ENCODE measurements at places on chromosomes 3 and 15.

- DNase-seq: no peak
Observed at GRCh38 chr3:28645149-28645548, 296.5 kb upstream of the AZI2 start.

DNA sequence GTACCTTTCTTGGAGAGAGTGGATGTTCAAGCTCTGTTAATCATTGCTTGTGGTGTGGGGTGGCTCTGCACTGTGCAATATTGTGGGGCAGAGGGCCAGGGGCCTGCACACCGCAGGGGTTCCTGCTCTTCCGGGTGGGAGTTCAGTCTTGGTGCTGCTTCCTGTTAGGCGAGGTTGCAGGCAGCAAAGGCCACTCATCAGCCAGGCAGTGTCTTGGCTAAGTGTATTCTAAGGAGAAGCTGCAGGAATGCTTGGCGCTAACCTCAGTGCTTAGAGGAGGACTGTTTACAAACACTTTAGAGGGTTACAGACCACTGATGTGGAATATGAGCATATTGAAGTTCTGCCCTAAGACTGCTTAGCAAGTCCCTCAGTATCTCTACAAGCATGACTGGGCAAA is 81.7 kb downstream of the CEP63 start:
- DNase-seq: no peak

- no peak for DNase-seq
Observed at GRCh38 chr15:52657338-52657737, 21.9 kb downstream of the ATOSA start.

GRCh38 chr3:37945156-37945806 is 45.3 kb upstream of the VILL start:
- no peak for DNase-seq

DNA sequence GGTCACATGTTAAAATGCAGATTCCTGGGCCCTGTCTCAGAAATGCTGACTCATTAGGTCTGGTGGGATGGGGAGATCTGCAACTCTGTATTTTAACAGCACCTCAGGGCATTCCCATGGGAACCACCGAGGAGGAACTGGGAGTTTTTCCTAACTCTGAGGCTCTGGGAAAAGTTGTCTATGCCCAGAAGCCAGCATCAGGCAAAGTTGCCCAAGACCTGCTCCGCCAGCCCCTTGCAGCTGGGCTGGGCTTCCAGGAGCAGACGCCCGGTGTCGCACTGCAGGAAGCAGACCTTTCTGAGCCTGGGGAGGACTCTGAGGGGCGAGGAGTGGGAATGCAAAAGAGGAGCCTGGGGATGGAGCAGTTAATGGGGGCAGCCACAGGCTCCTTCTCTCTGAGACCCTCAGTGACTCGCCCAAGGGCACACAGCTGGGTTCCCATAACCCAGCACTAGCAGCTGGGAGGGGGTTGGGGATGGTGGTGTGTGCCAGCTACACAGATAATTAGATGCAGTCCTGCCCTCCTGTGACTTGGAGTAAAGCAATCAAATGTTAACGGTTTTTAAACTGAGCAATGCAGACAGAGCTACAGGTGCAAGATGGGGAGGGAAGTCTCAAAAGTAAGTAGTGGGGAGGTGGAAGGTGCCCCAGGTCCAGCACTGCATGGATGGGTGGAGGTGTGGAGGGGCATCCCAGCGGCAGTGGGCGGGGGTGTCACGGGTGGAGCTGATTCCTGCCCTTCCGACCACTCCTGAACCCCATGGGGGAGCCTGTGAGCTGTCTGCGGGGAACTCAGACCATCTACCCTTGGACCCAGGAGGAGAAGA is 100.4 kb downstream of the LSM3 start:
- no peak for DNase-seq

- peak; percentile 10 for DNase-seq
Observed at GRCh38 chr3:53254509-53255422, 1.1 kb downstream of the TKT start.

DNA sequence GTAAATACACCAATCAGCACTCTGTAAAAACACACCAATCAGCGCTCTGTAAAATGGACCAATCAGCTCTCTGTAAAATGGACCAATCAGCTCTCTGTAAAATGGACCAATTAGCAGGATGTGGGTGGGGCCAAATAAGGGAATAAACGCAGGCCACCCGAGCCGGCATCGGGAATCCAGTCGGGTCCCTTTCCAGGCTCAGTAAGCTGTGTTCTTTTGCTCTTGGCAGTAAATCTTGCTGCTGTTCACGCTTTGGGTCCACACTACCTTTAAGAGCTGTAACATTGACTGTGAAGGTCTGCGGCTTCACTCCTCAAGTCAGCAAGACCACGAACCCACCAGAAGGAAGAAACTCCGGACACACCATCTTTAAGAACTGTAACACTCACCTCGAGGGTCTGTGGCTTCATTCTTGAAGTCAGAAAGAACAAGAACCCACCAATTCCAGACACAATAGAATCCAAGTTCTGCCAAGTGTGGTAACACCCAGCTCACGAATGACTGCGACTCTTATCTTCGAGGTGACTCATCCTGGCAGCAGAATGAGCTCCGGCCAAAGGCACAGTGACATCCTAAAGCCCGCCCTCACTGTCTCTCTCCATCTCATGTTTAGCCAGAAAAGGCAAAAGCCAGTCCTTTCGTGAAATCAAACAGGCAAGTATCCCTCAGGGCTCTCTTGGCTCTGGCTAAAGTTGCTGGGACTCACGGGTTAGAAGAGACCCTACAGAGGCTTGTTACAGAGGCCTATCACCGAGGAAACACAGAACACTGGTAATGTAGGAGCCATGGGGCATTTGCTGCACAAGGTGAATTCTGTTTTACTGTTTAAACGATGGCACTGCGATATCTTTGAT is 155.2 kb downstream of the FAM43A start:
- DNase-seq: no peak

GRCh38 chr3:36709826-36710365 is 54.5 kb downstream of the DCLK3 start:
- DNase-seq: no peak

GRCh38 chr15:88440021-88440420 is 27.2 kb downstream of the MRPL46 start:
- no peak for DNase-seq
